ENCODE measurements at places on chromosomes 5 and 9.

GRCh38 chr9:120710110-120710981 lies 3.9 kb downstream of the MEGF9 start:
- DNase-seq: no peak

DNA sequence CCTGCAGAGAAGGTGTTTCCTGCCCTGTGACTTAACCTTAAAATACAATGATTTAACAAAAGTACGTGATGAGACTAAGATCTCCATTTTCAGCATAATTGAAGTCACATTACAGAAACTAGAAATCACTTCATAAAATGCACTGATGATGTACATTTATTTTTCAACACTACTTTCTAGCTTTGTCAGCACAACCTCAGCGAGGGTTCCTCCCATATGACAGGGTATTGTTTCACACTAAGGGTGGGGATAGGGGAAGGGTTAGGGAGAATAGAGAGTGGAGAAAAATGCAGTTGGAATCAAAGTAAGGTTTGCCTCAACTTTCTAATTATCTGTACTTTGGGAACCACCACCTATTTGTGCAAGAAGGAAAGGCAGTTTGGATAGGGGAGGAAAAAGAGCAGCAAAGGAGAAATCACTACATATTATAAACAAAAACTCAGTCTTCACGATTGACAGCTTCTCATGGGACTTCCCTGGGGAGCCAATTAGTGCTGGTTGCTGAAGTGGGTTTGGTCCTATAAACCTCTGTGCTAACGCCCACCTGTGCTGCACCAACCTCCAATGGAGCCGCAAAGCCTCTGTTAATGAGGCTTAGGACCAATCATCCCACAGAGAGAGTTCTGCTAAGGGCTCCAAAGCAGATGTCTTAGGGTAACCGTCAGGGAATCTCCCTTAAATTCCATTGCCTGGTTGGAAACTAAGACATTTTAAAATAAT lies 369.2 kb upstream of the PDE4D start:
- no peak for DNase-seq

DNA sequence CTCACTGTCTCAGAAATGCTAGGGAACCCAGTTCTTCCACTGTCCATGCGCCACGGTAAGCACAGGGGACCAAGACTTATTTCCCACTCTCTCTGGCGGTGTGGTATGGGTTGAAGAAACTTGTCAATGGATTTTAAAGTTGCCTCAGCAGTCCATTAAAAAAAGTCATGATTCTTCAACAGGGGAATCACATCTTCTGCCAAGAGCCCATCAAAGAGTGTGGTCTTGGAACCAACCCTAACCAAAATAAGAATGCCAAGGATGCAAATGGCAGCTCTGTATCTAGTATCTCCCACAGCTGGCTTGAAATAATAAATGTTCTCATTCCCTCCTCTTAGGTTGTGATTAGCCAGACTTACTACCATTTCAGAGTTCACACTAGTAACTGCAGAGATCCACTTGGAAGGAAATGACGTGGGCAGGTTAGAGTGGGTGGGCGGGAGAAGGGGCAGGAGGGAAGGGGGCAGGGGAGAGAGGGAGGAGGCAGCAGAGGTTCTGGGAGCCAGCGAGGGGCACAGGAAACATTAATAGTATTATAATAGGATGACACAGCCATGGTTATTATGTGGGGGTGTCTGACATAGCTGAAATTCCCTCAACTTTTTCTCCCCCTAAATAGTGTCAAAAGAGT lies 17.6 kb downstream of the PTCH1 start:
- no peak for DNase-seq

- DNase-seq: no peak
Measured at GRCh38 chr5:42874621-42875198, 63.0 kb upstream of the SELENOP start.

DNA sequence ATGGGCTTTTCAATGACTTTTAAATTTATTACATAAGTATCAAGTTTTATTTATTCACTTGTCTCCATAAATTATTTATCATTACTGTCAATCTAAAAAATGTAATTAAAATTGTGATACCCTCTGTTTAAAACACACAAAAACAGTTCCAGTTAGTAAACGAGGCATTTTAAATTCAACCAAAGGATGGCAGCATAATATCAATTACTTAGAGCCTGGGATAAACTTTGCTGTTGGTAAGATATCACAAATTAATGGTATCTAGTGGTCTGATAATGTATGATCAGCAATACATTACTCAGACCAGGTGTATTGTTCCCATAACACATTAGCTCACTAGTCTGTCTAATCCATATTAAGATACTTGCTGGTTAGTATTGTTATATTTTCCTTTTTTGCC lies 9.6 kb upstream of the IFNE start:
- no peak for DNase-seq

GRCh38 chr5:176659860-176660461 lies 12.7 kb downstream of the TSPAN17 start:
- DNase-seq: no peak

DNA sequence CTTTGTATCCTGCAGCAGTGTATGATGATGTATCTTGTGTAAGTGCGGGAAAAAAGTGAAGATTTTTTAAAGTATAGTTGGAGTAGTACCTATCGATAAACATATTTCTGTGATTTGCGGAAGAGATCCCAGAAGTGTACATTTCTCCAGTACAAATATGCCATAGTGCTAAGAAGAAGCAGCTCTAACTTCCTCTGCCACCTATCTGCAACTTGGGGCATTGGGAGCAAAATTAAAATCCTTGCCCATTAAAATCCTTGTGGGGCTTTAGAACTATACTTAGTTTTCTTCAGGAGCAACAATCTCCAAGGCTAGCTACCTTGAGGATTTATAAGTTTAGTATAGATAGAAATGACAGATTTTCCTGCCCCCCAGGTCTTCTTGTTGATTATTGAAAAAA lies 123.7 kb downstream of the VCAN start:
- DNase-seq: no peak

- no peak for DNase-seq
Measured at GRCh38 chr5:180471866-180472265, 22.3 kb upstream of the CNOT6 start.

DNA sequence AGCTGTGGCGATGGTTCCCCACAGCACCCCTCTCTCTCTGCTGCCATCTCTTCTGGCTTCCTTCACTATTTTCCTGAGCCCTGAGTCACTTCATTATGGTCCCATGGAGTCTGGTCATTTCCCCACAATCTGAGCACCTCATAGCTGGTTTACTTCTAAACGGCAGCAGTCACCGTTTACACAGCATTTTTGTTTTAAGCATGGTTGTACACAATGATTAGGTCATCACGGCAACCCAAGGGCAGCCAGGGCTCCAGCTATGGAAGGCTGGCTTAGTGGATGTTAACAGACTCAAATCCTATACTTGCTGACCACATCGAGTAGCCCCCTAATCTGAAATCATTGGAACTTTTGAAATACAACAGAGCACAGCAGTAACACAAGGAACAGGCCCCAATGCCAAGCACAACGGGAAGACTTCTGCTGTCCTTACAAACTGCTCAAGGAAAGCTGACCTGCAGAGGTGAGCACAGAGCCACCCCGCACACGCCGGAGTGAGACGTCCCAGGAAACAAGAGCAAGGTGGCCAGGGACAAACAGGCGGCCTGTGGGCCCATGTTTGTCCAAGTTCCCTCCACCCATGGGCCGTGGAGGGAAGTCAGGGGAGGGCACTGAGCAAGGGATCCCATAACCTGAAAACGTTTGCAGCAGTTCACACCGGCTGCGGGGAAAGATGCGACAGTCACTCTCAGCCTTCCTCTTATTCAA lies 22.9 kb downstream of the CAMSAP1 start:
- no peak for DNase-seq

DNA sequence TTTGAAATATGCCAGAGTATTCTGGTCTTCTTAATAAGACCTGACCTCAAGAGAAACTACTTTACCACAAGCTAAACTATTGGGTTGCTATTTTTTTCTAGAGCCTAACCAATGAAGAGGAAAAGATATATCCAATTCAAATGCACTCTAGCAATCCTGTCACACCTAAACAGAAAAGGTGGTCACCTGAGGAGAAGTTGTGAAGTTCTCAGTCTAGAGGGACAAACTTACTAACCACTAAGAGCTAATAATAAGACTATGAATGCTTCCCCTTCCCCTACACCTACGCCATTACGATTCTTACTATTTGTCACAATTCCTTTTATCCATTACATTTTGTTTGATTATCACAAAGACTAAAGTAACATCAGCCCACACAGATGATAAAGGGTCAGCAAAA lies 29.7 kb downstream of the RLN2 start:
- no peak for DNase-seq

DNA sequence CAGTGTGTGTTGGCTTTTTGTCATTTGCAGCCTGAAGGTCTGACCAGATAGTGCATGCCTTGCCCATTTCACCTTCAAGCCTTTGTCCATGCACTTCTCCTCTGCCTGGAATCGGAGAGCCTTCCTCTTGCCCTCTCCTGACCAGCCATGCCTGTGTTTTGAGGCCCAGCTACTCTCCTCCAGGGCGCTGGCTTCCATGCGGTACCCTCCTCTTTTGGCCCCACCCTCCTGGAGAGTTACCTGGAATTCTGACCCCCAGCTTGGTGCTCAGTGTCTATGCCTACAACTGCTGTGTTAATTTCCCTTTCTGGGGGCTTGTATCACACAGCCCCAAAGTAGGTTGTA lies 52.5 kb downstream of the CXXC5 start:
- DNase-seq: no peak

DNA sequence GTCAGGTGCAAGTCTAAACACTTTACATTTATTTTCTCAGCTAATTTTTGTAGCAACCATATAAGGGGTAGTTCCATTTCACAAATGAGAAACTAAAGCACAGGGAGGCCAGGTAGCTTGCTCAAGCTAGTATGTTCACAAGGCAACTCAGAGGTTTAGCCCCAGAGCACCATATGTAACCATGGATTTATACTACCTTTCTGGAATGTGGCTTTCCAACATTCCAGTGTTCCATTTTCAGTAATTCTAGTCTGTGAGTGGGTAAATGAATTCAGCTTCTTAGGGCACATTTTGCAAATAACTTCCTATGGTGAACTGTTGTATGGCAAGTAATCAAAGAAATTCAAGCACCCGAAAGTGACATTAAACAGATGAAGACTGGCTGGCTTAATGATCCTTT lies 25.0 kb upstream of the CAST start:
- DNase-seq: no peak

DNA sequence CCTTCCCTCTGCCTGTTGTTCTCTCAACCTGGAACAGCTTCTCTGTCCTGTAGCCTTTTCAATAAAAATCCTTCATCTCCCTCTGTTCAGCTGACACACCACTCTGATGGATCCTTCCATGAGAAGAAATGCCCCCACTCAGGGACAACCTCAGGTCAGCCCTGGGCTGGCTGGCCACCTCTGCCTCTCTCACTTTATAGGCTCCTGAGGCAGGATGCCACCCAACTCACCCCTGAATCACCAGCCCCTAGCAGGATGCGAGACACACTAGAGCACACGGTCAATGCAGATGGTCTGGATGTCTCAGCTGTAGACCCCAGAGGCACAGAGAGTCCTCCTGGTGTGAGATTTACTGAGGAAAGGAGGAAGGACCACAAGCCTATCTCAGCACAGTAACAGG lies 93.8 kb downstream of the GABBR2 start:
- no peak for DNase-seq

- no peak for DNase-seq
Measured at GRCh38 chr5:137564398-137564961, 65.4 kb upstream of the SPOCK1 start.

DNA sequence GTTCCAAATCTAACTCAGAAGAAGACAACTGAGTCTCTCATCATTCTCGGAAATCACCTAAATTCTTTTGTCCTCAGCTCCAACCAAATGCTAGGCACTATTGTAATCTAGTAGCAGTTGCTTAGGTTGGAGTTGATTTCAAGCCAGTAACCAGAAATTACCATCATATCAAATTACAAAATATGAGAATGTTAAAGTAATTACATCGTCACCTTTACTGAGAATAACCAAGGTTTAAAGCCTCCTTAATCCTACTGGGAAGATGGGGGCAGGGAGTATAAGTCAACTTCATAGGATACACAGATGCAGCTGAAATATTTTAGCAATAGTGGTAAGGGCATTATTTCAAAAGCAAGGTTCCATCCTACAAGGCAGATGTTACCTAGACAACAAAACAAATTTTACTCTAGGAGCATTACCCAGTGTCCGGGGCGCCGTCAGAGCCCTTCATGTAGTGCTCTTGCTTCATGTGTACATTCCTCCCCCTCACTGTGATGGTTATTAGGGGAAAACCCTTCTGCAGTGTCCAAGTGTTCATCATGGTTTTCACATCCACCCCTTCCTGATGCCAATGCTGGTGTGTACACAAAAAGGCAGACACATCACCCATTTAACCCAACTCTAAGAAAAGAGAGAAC lies 19.5 kb downstream of the ERAP1 start:
- DNase-seq: no peak

DNA sequence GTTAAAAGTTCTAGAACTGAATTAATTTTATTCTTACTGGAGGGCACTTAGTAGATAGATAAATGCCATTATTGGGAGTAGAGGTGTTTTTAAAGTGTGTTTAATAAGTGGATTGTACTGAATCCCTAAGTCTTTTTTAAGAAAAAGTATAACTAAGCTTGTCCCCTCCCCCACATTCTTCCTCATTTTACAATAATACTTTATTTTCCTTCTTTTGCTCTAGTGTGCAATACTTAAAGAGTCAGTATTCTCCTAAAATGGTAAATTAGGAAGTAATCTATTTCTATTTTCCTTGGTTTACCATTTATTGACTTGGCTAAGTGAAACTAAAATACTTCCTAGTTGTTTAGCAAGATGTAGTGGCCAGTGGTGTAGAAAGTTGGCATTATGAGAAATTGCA lies 11.6 kb downstream of the UBLCP1 start:
- DNase-seq: no peak

DNA sequence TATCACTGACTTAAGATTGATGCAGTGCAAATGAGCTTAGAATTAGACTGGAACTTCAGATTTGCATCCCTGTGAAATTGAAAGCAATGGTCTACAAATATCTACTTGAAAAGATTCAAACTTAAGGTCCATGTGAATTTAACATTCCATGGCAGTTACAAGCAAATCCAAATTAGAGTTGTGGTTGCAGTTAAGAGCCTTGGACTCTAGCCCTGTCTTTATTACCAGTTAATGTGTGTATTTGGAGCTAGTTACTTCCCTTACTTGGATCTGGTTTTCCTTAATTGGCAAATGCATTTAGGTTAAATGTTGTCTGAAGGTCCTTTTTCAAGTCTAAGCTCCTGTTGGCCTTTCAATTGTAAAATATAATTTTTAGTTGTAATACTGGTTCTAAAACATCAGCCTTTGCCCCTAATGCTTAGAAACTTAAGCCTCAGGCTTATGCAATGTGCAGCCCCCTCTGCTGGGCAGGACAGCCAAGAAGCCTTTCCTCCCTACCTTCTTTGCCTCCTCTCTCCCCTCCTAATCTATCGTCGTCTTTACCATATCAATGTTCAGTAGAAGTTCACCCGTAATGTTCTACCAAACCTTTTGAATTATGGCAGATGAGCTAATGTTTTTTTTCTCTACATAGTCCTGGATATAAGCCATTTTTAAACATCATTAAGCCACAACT lies 59.5 kb downstream of the ERMP1 start:
- no peak for DNase-seq

- DNase-seq: no peak
Measured at GRCh38 chr5:11620172-11620571, 284.1 kb downstream of the CTNND2 start.

GRCh38 chr5:108543486-108543885 lies 161.6 kb upstream of the FBXL17 start:
- DNase-seq: no peak

- no peak for DNase-seq
Measured at GRCh38 chr5:134509308-134510040, 16.0 kb upstream of the JADE2 start.

Measured in keratinocyte (primary cell).